NCI-H510A (cell line): ENCODE measurements at places on chromosomes 5 and 9.

GRCh38 chr5:176741561-176742211 is 68.7 kb upstream of the UNC5A start:
- DNase-seq: no peak

GRCh38 chr5:105735704-105736103 is 1935.0 kb downstream of the EFNA5 start:
- DNase-seq: no peak

DNA sequence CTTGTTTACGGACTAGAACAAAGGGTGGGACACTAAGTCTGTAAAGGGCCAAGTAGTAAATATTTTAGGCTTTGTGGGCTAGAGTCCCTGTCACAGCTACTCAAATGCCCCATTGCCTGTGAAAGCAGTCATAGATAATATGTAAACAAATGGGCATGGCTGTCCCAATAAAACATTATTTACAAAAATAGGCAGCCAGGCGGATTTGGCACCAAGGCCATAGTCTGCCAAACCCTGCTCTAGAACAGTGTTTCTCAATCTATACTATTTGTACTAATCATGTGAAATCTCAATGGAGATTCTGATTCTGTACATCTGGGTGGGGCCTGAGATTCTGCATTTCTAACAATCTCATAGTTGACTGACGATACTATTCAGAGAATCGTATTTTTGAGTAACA is 92.0 kb downstream of the RFX3 start:
- DNase-seq: no peak

DNA sequence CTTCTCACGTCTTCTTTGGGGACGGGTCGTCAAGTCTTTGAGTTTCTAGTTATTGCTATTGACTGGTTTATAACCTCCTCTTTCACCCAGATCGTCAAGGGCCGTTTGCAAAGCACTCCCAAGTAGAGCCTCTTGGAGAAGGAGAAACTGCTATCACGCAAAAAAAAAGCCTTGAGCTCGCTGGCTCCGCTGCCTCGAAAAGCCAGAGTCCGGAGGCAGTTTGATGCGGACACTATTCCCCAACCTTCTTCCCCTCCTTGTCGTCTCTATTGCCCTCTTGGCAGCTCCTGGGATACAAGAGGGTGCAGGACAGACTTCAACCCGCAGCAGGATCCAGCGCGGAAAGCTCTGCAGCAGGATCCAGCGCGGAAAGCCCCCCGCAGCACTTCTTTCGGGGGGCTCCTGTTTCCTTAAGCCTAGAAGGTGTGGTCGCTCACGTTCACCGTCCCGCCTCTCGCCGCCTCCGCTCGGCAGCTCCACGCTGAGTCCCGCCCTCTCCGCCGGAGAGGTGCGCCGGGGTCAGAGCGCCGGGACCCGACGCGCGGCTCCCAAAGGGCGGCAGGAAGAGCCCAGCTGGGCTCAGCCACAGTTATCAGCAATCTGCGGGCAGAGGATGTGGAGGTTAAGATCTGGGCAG is at the start of gene PCDHAC1:
Gene PCDHAC1 (plus strand): TSS at position 494 of the 637 bp plus-strand sequence. CDS start 594 bp downstream, outside the sequence.
- DNase-seq: peak; percentile 57

DNA sequence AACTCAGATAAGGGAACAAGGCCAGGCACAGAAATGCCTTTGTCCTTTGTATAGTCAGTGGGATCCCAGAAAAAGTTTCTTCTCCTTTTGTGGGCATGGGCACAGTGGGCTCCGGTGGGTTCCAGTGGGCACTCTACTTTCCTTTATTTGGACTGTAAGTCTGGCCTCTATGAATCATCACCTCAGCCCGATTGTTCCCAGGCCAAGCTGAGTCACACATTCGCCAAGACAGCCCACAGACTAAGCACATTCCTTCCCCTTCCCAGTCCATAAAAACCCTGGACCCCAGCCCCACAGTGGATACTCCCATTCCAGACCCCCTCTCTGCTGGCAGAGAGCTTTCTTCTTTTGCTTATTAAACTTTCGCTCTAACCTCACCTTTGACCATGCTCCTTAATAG is 165.0 kb downstream of the FBXL17 start:
- no peak for DNase-seq

DNA sequence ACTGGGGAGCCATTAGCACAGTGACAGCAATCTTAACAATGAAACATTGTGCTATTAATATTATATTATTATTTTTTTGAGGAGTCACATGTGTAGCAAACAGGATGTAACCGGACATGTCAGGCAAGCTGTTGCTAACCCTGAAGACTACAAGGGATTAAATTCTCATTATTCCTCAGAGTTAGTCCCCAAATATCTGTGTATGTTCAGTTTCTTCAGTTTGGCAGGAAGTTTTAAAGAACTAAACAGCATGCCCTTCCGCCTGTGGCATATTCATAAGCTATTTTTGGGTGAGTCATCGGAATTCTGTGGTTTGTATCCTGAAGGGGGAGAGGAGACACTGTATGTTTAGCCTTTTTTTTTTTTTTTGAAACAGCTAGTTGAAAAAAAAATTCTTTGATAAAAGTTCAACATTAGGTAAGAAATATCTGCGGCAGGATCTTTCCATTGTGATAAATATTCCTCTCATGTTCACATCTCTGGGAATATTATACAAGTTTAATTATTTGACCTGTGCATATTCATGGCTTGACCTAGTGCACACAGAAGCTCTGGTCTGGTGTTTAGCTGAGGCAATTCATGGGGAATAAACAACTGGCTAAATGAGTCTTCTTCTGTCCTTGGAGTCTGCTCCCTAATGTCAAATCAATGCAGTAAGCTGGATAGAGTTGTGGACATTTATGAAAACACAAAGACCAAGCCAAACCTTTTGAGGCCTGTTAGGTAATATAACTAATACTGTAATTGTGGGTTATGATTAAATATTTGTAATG is 202.7 kb upstream of the CDKN2B start:
- no peak for DNase-seq

DNA sequence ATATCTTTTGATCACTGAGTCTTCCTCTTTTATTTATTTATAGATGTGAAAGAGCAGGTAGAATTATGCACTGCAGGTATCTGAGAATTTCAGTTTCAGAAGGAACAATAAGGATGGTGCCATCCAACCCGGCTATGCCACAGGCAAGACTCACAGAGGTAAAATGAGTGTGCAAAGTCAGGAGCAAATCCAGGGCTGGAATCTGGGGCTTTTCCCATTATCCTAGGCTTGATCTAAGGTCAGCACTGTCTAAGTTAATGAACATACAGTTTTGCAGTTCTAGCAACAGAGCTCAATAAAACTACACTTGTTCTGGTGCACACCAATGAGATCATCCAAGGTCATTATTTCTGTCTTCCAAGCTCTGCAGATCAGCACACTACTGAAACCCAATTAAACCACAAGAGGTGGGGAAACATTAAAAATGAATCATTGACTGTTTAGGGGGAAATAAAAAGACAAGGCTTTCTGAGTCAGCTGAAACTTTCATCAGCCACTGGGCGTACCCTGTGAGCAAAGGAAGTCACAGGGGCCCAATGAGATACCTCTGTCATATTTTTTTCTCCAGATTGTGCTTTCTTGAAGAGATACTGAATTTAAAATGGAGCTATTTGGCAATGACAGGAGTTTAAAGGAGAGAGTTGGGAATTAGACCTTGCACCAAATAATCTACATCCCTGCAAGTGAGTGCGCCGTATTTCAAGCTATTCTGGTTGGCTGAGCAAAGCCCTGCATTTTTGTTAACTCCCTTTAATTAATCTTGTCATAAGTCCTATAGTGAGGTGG is 662.2 kb upstream of the ZNF608 start:
- no peak for DNase-seq

- DNase-seq: no peak
Measured at GRCh38 chr5:3142261-3143027, 391.0 kb upstream of the IRX2 start.

- no peak for DNase-seq
Measured at GRCh38 chr5:134527961-134528424, 2.5 kb downstream of the JADE2 start.

DNA sequence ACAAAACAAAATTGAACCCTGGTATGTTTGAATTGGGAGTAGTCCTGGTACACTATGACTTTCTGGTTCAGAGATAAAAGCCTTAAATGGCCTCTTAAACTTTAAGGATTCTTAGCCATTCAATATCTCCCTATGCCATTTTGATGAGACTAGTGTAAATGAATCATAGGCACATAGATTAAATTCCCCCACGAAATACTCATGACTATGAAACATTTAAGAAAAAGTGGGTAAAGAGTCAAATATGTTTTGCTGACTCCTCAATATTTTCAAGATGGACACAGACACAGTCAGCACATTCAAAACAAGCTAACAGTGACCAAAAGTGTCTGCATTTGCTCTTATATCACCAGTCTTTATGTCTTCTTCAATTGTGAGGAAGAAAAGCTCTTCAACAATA is 278.3 kb downstream of the PDE4D start:
- DNase-seq: no peak

GRCh38 chr9:79588488-79589223 is 16.9 kb downstream of the TLE4 start:
- DNase-seq: no peak

GRCh38 chr5:69432412-69433206 is 17.7 kb downstream of the MARVELD2 start:
- no peak for DNase-seq

DNA sequence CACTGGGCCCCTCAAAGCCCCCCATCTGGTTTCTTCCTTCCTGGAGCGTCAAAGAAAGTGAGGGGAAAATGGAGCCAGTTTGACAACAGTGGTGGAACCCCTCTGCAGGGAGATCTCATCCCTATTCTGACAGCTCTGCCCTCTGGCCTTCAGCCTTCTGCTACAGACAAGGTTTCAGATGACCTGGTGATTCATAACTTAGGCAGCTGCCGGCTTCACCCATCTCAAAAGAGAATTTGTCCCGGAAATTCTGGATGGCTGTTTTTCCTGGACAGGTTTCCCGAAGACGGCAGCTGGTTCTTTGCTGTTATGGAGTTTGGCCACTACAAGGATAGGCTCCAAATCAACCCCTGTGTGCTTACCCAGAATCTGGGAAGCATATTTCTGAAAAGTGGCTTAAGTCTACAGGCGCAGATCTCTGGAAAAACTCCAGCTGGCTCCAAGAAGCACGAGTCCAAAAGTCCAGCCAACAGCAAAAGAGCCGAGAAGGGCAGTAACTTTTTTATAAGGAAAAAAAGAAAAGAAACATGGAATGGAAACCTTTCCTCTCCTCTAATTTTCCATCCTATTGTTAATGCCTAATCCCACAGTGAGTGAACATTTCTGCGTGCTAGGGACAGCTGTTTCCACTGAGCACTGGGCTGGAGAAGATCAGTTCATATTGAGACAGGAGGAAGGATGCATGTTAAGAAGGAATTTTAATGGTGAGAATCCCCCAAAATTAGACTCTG is 54.5 kb downstream of the ZNF366 start:
- DNase-seq: no peak

GRCh38 chr5:31393126-31393525 is 138.8 kb downstream of the DROSHA start:
- peak; percentile 2 for DNase-seq

DNA sequence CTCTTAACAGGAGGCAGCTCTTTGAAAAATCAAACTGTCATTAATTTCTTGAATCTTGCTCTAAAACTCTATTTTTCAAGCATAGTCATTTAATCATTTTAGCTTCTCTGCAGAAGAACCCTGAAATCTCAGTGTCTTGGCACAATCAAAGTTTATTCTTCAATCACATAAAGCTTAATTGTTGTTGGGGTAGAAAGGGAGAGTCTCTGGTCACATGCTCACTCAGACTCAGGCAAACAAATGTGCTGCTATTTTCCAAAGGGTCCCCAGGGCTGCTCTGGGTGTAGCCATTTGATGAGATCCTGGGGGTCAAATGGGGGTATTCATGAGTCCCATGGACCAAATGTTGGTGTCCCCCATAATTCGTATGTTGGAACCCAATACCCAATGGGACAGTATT is 114.8 kb downstream of the MSX2 start:
- no peak for DNase-seq

DNA sequence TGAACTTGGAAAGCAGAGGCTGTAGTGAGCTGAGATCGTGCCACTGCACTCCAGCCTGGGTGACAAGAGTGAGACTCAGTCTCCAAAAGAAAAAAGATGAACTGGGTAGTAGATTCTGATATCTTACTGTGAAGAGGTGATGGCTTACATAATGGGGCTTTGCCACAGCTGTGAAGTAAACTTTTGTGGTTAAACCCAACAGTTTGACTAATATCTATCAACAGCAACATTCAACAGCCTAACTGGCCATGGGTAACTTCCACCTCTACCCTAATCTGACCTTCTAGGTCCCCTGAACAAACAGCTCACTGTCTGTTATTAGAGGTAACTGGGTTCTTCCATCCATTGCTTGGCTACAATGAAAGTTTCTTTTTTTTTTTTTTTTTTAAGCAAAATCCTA is 52.1 kb downstream of the TLE1 start:
- no peak for DNase-seq

- no peak for DNase-seq
Measured at GRCh38 chr9:85703398-85703797, 38.4 kb downstream of the AGTPBP1 start.

DNA sequence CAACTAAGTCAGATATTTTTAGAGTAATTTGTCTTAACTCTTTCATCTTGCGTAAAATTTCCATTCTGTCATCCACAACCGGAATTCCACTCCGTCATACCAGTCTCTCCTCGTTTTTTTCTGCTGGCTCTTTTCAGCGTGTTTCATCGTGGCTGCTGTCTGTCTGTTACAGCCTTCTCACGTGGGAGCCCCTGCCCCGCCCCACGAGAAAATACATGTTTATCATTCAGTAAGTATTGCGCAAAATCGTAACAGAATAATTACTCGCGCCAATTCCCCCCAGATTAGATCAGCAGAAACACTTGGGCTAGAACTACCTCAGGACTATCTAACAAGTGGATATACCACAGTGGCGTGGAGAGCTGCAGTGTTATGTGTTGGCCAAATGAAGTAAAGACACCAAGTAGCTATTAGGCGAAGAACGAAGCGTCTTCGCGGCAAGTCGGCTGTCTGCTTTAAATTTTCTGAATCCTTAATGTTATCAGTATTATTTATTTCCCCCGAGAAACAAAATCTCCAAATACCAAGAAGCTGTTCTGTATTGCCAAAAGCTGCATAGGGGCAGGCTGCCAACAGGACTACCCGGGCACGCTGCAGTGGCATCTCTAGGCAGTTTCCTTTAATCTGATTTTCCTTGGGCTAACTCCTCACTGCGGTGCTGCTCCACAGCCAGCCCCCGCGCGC is 566 bp upstream of the FOCAD start:
- no peak for DNase-seq

DNA sequence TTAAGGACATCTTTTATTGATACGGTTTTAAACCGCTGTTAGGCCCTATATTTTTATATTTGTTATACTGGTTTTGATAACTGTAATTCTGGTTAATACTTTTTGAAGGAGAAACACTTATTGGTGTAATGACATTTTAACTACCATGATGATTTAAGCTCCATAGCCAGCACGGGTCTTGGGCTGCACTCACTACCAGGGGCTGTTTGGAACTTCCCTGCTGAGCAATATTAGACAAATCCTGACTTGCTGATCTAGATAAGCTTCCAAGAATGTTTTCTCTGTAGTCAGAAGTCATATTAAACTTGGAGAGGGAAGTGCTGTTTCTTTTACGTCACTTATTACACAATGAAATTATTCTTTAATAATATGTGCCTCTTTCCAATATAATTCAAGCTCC is 540.0 kb upstream of the GRAMD2B start:
- DNase-seq: no peak
